ENCODE measurements at places on chromosomes 12 and 14.

DNA sequence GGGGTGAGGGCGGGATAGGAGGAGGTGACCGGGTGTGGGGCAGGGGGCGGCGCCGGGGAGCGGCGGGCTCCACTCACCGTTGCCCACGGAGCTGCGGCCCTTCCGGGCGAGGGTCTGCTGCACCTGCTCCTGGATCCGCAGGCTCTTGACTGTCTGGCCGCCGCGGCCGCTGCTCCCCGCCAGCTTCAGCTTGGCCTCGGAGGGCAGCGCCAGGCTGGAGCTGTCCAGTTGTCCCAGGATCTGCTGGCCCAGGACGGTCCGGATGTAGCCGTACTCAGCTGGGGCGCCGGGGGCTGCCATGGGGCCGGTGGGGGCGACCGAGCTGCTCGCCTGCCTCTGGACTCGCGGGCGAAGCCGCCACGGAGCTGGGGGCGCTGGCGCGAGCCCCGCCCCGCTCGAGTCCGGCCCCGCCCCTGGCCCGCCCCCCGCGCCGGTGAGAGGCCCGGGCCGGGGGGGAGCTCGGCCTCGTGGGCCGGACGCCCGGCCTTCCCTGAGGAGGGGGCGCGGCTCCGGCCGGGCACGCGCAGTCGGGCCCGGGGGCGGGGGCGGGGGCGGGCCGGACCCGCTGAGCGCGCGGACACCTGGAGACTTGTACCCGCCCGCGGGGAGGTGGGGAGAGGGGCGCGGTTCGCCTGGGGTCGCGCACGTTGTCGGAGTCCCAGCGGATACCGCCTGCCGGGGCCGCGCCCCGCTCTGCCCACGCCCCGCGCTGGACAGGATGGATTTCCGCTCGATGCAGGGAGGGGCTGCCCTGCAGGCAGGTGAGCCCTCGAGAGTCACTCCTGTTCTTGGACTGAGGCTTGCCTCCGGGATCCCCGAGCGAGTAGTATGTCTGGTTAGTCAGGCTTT lies at the start of gene PKP2:
Gene PKP2 (minus strand): TSS at position 346 of the 849 bp plus-strand sequence. CDS start 46 bp downstream, at position 300.
- DNase-seq: peak; percentile 9

GRCh38 chr12:110345176-110345661 lies 58.3 kb downstream of the ANAPC7 start:
- no peak for DNase-seq

- DNase-seq: no peak
Measured at GRCh38 chr12:104154806-104155205, 16.8 kb upstream of the NFYB start.

DNA sequence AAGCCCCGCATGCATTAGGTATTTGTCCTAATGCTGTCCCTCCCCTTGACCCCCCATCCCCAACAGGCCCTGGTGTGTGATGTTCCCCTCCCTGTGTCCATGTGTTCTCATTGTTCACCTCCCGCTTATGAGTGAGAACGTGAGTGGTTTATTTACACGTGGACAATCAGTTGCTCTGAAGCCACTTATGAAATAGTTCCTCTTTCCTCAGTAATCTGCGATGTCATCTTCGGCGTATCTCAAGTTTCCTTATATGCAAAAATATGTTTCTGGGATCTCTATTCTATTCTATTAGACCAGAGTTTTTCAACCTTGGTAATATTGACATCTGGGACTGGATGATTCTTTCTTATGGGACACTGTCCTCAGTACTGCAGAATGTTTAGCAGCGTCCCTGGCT lies 56.0 kb upstream of the DCD start:
- DNase-seq: peak; percentile 63

- DNase-seq: no peak
Measured at GRCh38 chr14:29601616-29602015, 326.0 kb downstream of the PRKD1 start.

DNA sequence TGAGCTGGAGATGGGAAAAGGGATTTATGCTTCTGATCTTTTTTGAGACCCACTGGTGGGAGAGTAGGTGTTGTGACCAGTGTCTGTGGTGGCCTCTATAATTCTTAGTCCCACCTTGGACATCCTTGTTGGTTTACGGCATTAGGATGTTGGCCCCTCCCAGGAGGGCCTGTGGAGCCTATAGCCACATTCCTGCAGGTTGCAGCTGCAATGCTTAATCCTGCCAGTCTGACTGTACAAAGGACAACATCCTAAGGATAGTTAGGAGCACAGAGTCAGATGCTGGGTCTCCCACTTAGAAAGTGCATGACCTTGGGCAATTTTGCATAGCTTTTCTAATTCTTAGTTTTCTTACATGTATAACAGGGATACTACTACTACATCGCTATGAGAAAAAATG lies 150.9 kb upstream of the SLC38A2 start:
- no peak for DNase-seq

All from CD14-positive monocyte (primary cell).